Stimulated activated naive CD4-positive, alpha-beta T cell (primary cell): ENCODE measurements at places on chromosomes 3 and 15.
A peak's percentile ranks its signal among the peaks of the same experiment; 100 is the strongest.

DNA sequence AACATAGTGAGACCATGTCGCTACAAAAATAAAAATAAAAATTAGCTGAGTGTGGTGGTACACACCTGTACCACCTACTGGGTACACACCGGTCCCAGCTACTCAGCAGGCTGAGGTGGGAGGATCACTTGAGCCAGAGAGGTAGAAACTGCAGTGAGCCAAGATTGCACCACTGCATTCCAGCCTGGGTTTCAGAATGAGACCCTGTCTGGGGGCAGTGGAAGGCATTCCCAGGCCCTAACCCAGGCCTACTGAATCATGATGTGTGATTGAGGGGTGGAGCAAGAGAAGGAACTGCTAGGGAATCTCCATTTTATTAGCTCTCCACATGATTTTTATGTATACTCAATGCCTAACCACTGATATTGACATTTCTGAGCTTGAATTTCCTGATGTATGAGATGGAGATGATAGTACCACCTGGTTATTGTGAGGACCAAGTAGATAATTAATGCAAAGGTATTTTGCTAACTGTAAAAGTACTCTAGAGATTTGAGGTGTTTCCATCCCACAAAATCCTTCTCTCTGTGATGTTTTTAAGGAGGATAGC, 169.5 kb upstream of the UMPS start:
- DNase-seq: no peak

GRCh38 chr3:40691452-40691861, 166.7 kb downstream of the ZNF621 start:
- DNase-seq: no peak

DNA sequence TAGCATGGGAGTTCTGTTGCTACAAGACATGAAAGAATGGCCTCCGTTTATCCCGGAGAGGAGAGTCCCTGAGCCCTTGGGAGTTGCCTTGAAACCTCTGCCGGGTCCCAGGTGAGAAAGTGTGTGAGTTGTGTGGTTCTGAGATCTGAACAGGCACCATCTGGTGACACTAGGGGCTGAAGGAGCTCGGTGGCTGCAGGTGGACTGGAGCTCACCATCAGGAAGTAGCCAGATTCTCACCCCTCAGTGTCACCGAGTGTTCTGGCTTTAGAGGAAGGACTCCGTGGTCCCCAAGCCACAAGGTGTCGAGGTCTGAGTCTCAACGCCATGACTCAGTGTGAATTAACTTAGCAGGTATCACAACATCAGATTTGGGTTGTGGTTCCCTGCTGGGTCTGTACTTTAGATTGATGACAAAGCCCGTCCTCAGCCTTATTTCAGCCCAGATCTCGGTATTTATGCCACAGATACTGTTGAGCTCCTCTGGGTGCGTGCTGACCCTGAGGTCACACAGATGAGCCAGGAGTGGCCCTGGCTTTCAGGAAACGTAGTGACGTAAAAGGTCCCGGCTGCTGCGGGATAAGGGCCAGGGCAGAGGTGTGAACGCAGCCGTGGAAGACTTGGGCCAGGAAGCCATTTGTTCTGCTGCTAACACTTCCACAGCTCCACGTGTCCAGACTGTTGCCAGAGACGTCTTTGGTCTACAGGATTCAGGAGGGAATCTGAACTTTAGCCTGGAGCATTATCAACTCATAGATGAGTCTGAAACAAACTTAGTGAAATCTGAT, 54.4 kb downstream of the PGPEP1L start:
- DNase-seq: no peak

- no peak for DNase-seq
These were observed 320.6 kb upstream of the RORA start for GRCh38 chr15:61549727-61550126.

DNA sequence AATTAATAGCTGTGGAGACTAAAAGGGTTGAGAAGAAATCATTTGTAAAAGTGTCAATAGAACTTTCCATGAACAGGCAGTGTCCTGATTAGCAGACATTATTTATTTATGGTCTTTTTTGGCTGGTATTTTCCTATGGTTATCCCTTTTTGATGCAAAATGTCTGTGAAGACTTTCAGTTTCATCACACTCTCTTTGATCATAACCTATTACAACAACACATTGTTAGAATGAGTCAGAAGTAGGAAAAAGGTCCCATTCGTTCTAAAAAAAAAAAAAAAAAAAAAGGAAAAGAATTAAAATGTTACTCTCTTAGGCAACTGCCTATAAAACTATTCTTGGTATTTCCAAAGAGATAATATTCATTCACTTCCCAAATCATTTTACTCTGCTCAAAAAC, 62.1 kb downstream of the SLC49A4 start:
- DNase-seq: no peak

DNA sequence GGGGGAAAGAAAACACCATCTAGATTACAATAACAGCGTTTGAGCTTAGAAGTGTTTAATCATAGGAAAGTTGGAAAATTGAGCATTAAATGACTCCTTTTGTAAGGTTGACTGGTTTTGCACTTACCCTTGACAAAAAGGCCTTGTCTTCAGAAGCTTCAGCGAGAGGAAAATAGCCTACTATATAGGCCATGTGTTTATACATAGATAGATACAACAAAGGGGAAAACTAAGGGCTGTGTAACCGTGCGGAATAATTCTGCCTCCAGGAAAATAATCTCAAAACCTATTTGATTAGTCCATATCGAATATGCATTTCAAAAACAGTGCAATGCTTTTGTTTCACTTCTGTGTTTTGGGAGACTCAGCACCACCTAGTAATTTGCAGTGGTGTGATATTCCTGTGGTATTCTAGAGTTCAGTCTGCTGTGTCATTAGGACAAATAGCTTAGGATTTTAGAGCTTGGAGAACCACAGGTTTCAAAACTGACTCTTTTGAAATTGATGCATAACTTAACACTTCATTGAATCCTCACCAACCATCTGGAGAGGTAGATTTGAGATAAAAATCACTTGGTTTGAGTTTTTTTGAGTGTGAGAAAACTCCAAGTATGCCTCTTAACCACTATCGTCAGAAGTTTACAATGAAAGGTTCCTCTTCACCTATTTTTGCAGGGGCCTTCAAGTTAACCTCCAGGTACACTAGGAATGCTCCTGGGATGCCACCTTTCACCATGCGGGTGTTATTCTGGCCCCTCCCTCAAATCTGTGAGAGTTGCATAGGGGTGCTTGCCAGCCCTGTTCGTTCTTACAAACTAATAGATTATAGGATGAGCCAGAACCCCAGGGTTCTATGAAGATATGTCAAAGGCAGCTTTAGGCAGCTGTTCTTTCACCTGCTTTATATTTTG, 1.9 kb downstream of the ARHGAP31 start:
- no peak for DNase-seq

GRCh38 chr15:31024979-31025378, 33.6 kb upstream of the MTMR10 start:
- no peak for DNase-seq

DNA sequence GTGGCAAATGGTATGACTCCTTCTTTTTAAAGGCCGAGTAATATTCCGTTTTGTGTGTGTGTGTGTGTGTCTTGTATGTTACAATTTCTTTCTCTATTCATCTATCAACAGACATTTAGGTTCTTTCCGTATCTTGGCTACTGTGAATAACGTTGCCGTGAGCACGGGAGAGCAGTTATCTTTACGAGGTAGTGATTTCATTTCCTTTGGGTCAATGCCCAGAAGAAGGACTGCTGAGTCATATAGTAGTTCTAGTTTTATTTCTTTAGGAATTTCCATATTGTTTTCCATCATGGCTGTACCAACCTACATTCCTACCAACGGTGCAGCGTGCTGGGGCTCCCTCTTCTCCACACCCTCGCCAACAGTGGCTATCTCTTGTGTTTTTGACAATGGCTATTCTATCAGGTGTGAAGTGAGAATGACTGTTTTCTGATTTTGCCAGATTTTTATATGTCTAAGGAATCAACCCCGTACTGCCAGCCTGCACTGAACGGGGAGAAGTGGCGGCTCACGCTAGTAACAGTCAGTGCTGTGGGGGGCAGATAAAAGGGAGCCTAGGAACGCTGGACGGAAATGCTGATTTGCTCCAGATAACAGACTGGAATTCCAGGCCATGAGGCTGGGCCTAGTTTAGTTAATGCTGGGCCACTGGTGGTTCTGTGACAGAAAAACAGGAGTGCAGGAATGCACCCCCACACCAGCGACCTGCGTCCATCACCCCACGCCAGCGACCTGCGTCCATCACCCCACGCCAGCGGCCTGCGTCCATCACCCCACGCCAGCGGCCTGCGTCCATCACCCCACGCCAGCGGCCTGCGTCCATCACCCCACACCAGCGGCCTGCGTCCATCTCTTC, 168.1 kb downstream of the XXYLT1 start:
- DNase-seq: no peak

- no peak for DNase-seq
These were observed 7.9 kb upstream of the ISG20 start for GRCh38 chr15:88630798-88631463.

- no peak for DNase-seq
These were observed 15.4 kb downstream of the ARHGAP31 start for GRCh38 chr3:119309591-119309990.

GRCh38 chr15:49361370-49361769, 61.7 kb upstream of the FGF7 start:
- DNase-seq: no peak

GRCh38 chr3:44877333-44877732, 2.9 kb downstream of the TGM4 start:
- no peak for DNase-seq

DNA sequence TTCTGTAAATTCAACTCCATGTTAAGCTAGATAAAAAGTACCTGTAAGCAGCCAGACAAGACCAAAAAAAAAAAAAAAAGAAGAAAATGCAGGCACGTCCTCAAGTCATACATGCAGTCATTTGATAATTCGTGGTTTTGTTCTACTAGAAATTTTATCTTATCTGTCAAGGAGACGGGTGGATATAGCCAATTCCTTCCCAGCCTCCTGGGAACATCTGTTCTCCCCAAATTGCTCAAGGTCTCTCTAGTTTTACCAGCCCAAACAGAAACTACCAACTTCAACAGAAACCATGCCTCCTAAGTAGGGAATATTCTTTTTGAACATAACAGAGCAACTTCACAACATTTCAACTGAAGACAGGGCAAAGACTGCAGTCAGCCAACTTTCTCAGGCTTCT, 19.5 kb downstream of the RYK start:
- DNase-seq: no peak

- DNase-seq: peak; percentile 30
These were observed 13.3 kb downstream of the NFKBIZ start for GRCh38 chr3:101862416-101863165.

DNA sequence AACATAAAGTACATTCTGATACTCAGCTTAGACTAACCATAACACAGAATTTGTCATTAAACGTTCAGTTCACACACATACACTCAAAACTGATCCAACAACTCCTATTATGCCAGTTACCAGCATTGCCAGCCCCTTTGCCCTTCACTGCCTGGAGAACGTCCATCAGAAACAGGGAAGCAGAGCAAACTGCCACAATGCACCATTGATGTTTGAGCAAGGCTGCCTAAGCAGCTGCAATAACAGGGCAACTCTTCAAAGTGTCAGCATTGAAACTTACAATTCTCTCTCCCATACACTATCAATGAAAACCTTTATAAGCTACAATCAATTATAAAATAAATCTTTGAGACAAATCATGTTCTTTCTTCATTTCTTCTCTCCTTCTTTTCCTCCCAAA, 85.1 kb downstream of the ZBTB20 start:
- DNase-seq: no peak

GRCh38 chr3:126847061-126847460, 135.9 kb upstream of the PLXNA1 start:
- no peak for DNase-seq

DNA sequence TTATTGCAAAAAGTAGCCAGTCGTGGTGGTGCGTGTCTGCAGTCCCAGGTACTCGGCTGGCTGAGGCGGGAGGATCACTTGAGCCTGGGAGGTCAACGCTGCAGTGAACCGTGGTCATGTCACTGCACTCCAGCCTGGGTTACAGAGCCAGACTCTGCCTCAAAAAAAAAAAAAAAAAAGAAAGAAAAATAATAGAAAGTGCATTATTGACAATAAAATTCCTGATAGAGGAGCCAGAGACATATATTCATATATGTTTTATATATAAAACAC, 43.6 kb upstream of the PYDC2 start:
- DNase-seq: no peak

DNA sequence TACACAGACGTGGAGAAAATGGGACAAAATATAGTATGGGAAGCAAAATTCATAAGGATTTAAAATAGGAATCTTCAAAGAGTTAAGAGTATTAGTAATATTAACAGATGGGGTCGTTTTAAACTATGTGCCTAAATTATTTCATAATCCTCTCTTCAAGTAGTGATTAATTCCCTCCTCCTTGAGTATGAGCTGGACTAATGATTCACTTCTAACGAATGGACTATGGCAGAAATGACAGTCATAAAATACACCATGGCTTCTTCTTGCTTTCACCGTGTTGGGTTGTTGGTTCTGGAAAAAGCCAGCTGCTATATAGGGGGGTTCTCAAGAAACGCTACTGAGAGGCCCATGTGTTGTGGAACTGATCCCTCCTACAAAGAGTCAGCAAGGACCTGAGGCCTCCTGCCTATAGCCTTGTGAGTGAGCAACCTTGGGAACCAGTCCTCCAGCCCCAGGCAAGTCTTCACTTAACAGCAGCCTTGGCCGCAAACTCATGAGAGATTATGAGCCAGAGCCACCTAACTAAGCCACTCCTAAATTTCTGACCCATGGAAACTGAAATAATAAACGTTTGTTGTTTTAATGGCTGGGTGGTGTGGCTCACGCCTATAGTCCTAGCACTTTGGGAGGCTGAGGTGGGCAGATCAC, 64.8 kb upstream of the ABHD2 start:
- DNase-seq: no peak

DNA sequence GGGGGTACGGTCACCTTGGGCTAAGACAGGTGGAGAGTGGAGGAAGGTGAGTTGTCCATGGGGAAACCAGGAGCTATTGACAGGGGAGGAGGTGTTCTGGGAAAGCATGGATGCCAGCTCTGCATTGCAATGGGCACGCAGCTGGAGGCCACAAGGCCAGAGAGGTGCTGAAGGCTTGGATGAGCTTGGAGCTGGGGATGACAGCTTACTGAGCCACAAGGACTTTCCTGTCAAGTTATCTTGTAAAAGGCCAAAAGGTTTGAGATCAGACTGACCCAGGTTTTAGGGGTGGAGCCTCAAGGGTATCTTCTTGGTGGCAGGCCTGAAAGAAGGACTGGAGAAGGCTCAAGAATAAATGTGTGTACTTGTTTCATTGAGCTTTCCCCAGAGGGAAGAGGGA, 115.2 kb downstream of the ASB7 start:
- DNase-seq: no peak

- no peak for DNase-seq
These were observed 33.7 kb downstream of the FLNB start for GRCh38 chr3:58041826-58042324.
